Esophagus squamous epithelium (tissue), 5 donors: ENCODE measurements at places on chromosomes 2 and 18. TPM values are rescaled to one million over a fixed set of nuclear protein-coding genes. Genes with fewer than 3 reads are reported as not detected.

DNA sequence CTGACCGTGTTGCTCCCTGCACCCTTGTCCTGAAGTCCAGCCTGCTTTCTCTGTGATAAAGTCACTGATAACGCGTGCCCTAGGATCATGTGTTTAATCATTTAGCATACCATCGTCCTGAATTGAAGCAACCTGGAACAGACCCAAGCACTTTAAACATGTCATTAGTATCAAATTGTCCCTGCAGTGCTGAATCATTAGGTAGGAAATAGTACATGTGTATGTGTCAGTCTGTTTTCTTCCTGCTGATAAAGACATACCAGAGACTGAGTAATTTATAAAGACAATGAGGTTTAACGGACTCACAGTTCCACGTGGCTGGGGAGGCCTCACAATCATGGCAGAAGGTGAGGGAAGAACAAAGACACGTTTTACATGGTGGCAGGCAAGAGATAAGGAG, 2.8 kb downstream of the ASB18 start:
- DNase-seq, result no peak

DNA sequence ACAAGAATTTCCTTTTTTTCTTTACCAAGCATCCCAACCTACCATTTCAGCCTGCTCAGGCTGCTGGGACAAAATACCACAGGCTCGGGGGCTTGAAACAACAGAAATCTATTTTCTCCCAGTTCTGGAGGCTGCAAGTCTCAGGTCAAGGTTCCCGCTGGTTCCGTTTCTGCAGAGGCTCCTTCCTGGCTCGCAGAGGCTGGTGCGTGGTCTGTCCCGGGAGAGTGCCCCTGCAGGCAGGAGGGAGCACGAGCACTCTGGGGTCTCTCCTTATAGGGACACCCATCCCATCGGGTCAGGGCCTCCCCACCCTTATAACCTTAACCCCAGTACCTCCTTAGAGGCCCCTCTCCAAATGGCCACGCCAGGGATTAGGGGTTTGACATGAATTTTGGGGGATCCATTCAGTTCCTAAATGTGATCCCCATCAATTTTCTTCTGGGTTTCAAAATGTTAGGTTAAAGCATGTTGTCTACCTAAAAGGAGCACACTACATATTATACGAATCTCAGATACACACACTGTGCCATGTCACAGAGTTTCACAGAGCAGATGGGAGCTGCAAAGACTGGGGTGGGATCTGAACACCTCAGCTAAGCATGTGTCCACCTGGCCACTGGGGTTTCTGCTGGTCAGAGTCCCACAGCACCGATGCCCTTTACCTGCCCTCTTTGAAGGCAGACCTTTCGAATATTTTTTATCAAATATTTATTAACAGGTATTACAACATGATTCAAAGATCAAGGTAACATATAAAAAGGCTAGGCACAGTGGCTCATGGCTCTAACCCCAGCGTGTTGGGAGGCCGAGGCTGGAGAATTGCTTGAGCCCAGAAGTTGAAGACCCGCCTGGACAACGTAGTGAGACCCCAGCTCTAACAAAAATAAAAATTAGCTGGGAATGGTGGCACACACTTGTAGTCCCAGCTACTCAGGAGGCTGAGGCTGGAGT, 17.6 kb upstream of the ADI1 start:
- DNase-seq, result no peak

DNA sequence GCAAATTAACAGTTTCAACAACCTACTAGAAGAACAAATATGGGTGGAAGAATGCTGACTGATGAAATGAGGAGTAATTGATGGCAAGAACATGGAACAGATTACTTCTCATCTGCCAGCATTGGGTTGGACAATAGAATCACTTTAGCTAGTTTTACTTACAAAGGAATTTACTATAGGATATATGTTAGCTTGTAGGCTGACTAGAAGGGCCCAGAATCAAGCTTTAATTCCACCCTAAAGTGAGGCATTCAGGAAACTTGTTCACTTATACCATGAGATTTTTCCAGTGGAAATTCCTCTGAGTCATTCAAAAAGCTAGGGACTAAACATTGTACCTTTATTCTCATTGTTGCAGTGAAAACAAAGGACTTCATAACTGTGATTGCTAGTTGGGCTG, 5.0 kb upstream of the ZSWIM2 start:
- DNase-seq, result no peak

DNA sequence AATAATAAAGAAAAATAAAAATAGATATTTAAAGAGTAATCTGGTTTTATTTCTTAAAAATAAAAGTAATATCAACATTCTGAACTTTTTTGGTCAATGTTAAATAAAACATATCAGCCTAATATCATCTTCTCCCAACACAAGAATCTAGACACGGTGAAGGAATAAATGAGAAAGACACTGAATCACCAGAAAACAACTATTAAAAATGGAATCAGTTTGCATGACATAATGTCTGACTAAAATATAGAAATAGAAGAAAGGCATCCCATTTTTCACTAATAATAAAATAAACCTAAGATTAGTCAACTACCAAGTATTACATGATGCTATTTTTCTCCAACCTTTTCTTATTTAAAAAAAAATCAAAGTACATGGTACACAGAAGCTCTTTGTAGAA, 30.8 kb upstream of the TNFAIP6 start:
- DNase-seq, result no peak

GRCh38 chr2:154452471-154452870, 246.0 kb upstream of the KCNJ3 start:
- no peak for DNase-seq

DNA sequence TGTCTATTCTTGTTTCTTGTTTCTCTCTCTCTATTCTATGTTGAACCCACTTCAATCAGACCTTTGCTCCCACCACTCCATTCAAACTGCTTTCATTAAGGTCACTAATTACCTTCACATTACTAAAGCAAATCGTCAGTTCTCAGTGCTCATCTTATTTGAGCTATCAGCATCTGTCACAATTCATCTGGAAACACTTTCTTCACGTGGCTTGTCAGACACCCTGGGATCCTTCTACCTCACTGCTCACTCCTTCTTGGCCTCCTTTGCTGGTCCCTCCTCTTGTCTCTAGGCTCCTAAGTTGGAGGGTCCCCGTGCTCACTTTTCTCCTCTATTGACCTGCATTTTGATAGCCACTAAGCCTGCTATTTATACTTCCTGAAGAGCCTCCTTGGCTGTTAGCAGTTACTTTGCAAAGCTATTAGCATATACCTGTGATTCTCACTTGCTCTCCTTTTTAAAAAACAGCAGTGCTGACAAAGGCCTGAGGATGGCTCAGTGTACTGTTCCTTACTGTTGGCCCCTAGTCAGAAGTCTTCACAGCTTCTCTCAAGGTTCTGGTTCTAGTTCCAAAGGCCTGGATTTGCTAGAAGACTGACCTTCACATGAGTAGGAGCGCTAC, 80.2 kb downstream of the PLEKHM3 start:
- DNase-seq, result no peak

DNA sequence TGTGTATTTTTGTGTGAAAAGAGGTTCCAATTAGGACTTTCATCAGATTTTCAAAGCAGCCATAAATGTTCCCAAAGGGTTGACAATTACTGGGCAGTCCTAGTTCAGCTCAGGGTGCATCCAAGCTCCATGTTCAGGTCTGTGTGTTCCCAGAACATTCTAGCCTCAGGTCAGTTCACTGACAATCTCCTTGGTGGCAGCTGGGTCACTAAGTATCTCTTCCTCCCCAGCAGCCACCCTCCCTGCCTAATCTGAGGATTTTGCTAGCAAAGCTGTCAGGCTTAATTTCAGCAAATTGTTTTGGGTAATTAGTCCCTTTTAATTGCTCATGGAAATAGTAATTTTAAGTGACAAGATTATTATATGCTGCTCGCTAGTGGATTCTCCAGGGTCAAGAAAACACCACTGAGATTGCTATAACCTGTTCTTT, 29.8 kb downstream of the UPP2 start:
- DNase-seq, result no peak

Gene CHST10
- total RNA-seq, result 7.0 TPM
